ENCODE measurements at places on chromosomes 11 and 22.
A peak's percentile ranks its signal among the peaks of the same experiment; 100 is the strongest.

- DNase-seq = no peak
Measured at GRCh38 chr11:7689239-7689638, 15.9 kb upstream of the CYB5R2 start.

GRCh38 chr11:57349491-57350274, 11.5 kb downstream of the P2RX3 start:
- peak; percentile 66 for DNase-seq

GRCh38 chr22:44627521-44628139, 74.4 kb upstream of the PRR5 start:
- DNase-seq = no peak

DNA sequence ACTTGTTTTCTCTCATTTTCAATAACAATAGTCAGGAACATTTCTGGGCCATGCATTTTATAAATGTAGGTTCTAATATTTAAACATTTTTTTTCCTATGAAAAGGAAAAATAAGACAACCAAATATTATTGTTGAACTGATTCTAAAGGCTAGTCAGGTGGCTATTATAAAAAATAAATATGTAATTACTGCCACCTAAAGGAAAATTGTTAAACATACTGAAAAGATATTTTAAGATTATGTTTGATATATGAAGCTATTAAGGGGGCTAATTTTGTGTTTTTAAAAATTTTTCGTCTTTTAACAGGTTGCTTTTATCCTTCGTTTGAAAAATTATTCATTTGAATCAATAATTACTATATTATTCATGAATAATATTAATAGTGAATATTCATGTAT, 62.2 kb upstream of the FDX1 start:
- DNase-seq = no peak

DNA sequence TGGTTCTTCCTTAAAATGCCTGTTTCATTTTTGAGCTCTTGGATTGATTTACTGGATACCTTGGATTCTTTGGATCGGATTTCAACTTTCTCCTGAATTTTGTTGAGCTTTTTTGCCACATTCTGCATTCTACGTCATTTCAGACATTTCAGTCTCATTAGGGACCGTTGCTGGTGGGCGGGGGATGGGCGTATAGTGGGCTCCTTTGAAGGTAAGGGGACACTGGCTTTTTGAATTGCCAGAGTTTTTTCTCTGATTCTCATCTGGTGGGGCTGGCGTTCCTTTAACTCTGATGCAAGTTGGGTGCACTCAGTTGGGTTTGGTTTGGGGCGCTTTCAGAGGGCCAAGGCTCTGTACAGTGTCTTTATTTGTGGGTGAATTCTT, 216.5 kb downstream of the DYNC2H1 start:
- DNase-seq = no peak

- no peak for DNase-seq
Measured at GRCh38 chr11:133983660-133984316, 27.0 kb upstream of the IGSF9B start.

DNA sequence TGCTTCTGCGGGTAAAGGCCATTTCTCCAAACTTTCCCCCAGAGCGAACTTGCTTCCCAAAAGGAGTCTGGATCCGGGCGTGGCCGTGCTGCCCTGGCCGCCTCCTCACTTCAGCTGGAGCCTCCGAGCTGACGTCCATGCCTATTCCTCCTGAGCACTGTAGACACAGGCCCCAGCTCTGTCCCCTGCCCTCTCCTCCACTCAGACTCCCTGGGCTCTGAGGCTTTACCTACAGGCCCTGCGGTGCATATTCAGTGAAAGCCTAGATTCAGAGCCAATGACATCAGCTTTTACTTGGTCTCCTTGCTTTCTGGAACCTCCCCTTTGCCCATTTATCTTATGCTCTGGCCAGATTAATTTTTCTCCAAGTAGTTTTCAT, 9.7 kb downstream of the LRP5 start:
- DNase-seq = no peak

DNA sequence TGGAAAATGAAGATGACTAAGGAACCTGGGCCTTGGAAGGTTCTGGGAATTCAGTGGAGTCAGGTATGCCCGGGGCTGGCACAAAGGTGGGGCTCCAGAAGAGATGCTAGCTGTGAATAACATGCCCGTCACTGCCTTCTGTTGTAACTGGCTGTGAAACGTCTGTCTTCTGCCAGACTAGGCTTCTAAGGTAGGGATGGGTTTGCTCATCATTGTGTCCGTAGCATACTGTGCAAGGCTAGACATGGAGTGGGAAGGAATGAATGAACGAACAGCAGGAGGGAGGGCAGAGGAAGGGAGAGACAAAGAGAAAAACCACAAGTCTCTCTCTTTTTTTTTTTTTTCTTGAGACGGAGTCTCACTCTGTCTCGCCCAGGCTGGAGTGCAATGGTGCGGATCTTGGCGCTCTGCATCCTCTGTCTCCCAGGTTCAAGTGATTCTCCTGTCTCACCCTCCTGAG, 327.4 kb downstream of the MN1 start:
- DNase-seq = no peak

GRCh38 chr11:61910187-61911127, 6.9 kb downstream of the RAB3IL1 start:
- DNase-seq = no peak

DNA sequence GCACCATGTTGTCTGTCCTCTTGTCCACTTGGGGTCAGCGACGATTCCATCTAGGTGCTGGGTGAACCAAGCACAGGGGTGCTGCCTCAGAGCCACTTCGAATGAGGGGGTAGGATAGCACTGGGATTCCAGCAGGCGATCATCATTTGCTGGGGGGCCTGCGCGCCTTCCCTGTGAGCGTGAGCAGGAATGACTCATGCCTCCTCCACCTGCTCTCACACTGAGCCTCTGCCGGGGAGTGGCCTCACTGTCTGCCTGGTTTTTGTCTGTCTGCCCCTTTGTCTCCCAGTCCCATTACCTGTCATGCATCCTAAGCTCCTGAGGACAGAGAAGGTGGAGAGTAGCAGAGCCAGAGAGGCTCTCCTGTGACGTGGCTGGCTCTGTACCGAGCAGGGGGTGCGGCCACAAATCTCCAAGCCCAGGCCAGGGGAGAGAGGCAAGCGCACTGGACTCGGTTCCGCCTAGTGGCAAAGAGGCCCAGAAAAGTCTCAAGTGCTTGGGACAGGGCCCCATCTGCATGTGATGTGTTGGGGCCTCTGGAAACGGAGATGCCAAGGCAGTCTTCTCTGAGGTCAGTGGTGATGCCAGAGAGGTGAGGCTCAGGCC, 30.8 kb downstream of the RSPH14 start:
- no peak for DNase-seq

DNA sequence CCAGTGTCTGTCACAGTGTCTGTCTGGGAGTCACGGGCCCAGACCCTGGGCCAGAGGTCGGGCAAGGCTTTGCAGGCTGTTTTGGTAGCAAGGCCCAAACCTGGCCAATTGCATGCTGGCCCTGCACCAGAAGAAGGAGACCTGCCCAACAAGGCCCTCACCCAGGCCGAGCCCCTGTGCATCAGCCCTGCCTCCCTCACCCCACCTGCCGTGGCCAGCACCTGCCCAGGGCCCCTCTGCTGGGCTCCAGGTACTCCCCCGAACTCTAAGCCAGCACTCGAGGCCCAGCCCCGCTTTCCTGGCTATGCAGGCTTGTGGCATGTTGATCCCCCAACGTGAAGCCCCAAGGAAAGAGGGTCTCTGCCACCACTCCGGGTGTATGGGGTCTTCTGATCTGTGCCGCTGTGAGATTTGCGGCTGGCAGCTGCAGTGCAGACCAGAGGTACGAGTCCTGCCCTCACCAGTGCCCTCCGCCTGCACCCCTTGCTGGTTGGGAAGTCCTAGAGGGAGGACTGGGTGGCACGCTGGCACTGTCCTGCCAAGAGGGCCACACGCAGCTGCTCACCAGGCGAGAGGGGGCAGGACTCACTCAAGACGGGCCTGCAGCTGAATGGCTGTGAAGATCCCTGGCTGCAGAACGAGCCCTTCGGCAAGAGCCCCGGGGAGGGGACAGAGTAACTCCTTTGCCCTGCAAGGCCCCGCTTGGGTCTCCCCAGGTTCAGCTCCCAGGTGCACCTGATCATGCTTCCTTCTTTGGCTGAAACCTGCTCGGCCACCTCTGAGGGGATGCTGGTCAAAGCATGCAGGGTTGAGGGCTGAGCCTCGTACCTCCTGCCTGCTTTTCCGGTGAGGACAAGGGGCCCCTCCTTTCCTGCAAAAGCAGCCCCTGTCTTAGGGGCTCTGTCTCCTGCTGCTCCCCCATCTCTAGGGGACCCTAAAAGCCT, 6.7 kb upstream of the SEPTIN5 start:
- DNase-seq = peak; percentile 18

DNA sequence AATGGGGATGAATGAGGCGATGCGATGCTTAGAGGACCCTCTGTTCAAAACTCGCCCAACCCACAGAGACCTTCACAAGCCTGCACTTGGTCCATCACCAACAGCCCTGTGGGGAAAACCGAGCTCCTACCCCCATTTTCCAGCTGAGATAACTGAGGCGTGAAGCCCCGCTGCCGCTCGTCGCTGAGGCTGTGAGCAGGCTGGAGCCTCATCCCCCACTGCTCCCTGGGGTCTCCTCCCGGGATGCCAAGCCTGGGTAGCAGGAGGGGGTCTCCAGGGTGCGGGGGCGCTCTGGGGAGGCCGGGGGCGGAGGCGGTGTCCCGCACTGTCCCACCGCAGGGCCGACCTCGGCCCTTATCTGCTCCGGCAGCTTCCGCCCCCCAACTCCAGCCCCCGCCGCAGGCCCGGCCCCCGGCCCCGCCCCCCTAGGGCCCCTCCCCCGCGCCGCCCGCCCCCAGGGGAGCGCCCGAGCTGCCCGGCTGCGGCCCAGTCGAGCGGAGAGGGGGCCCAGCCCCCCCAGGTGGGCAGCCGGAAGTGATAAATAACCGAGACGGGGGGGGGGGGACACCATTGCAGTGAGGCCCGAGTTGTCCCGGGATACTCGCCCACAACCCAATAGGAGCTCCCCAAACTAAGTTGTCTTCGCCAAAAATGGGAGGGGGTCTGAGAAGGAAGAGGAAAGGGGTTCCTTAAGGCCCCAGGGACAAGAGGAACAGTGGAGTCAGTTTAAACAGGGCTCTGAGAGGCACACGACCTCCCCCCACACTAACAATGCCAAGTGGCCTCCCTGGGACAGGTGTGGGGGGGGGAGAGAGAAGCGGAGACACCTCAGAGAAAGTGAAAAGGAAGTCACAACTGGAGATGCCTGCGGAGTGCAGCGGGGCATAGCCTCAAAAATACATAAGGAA, 8.3 kb upstream of the SLC39A13 start:
- peak; percentile 70 for DNase-seq

- no peak for DNase-seq
Measured at GRCh38 chr22:24304062-24304675, 33.5 kb downstream of the SPECC1L start.

DNA sequence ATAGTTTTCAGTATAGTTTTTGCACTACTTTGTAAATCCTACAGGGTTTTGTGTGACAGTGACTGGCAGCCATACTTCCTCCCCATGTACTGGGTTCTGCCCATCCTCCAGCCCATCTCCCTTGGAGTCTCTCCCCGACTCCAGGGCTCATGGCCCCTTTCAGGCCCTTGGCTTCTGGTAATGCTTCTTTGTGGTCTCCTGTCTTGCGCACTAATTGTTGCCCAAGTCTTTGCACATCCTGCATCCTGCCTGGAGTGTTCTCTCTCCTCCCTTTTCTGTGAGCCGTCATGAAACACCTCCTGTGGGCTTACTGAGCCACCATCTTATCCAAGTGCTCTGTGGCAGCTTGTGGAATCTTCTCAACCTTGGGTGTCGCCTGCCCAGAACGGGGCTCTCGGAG, 11.4 kb upstream of the KCNQ1OT1 start:
- DNase-seq = no peak

DNA sequence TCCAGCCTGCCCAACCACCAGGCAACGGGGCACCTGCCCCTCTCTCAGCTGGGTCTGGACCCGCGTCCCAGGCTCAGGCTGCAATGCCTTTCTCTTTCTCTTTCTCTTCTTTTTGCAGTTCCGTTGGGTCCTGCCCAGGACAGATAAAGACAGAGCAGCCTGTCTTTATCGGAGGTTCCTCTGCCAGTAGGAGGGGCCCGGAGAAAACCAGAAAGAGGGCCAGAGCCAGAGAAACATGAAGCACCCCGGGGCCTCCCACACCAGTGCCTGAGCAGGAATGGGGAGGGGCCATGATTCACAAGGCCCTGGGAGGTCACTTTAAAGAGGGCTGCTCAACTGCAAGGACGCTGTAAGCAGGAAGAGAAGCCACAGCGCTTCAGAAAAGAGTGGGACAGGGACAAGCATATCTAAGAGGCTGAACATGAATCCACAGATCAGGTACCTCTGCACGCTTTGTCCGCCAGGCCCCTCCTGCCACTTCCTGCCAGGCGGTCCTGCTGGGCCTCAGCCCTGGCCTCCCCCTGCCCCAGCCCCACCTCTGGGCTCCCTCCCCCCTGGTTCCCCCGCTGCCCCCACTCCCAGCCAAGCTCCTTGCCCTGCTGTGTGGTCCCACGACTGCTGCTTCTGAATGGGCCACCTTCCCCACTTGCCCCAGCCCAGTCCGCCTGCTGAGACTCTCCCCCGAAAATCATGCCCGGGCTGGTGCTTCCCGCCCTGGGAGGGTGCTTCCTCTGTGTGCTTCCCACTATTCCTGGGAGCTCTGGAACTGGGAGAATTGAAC, at the start of gene APOBEC3C:
Gene APOBEC3C, plus strand, starts transcription at position 316 of the 781 bp plus-strand sequence. Its CDS starts 106 bp downstream, at position 422.
- DNase-seq = peak; percentile 76

- peak; percentile 56 for DNase-seq
Measured at GRCh38 chr22:43014316-43014868, 557 bp downstream of the PACSIN2 start.

DNA sequence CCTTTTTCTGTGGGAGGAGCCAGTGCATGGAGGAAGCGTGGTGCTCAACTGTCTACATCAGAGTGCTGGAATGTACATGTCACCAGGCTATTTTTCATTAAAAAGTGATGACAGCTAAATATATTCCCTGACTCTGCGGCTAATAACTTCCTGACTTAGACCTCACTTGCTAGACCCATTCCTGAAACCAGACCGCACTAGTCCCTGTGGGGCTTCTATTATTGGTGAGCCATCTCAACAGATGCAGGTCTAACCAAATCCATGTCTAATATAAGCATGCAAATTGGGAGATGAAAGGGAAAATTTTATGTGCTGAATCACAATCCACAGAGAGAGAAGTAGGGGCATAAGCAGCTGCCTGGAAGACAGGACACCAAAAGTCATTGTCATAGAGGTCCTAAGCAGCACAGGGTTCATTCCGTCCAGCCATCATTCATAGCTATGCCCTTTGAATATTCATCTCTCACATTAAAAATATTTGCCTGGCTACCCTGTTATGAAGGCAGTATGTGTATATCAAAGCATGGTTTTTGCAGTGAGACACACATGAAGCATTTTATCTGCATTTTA, 110.9 kb upstream of the BLID start:
- no peak for DNase-seq

- DNase-seq = no peak
Measured at GRCh38 chr11:57545883-57546282, 8.5 kb downstream of the SMTNL1 start.

- DNase-seq = no peak
Measured at GRCh38 chr22:35204807-35205775, 52.2 kb upstream of the HMGXB4 start.

All from GM12892 (cell line).